ENCODE measurements at places on chromosomes 12 and 14.

GRCh38 chr12:69360348-69360672, 767 bp downstream of the YEATS4 start:
- peak overlapping the region; percentile 62 for H3K4me3 ChIP-seq
- peaks cover 3% of the 10 kb centered on the region for H3K4me1 ChIP-seq
- H3K36me3 ChIP-seq, result no peaks in the 10 kb centered on the region
- no peaks in the 10 kb centered on the region for H3K27me3 ChIP-seq
- no peak overlapping the region for H3K27ac ChIP-seq

- DNase-seq, result peak; percentile 72
- H3K27me3 ChIP-seq, result no peaks in the 10 kb centered on the region
- H3K27ac ChIP-seq, result no peak overlapping the region
- H3K36me3 ChIP-seq, result no peaks in the 10 kb centered on the region
- H3K4me1 ChIP-seq, result no peaks in the 10 kb centered on the region
These were observed 119.4 kb downstream of the CAND1 start for GRCh38 chr12:67388331-67389138.

DNA sequence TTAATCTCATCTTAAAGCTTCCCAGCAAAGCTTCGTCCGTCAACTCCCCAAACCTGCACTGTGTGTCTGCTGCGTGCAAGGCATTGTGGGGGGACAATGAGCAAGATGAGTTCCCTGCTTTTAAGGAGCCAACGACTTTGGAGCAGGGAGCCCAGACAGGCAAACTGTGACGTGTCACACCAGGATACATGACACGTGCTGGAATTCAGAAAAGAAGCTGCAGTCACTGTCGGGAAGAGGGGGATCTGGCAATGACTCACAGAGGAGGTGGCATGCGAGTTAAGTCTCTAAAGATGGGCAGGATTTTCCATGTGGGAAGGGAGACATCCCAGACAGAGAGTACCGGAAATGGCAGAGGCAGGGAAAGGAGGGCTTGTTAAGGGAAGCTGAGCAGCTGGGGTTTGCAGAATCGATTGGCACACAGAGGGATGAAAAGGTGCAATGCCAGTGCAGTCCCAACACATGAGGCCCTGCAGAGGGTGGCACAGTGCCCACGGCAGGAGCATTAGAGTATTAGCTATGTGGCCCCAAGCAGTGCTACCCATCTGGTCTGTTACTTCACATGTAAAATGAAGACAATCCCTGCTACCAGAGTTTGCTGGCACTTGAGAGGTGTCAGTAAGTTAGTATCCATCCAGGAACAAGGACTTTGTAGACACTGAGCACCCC, 52.9 kb downstream of the SETD3 start:
- no peaks in the 10 kb centered on the region for H3K27me3 ChIP-seq
- peak; percentile 76 for DNase-seq
- no peak overlapping the region for H3K27ac ChIP-seq
- peaks cover 11% of the 10 kb centered on the region for H3K4me1 ChIP-seq
- no peaks in the 10 kb centered on the region for H3K36me3 ChIP-seq

DNA sequence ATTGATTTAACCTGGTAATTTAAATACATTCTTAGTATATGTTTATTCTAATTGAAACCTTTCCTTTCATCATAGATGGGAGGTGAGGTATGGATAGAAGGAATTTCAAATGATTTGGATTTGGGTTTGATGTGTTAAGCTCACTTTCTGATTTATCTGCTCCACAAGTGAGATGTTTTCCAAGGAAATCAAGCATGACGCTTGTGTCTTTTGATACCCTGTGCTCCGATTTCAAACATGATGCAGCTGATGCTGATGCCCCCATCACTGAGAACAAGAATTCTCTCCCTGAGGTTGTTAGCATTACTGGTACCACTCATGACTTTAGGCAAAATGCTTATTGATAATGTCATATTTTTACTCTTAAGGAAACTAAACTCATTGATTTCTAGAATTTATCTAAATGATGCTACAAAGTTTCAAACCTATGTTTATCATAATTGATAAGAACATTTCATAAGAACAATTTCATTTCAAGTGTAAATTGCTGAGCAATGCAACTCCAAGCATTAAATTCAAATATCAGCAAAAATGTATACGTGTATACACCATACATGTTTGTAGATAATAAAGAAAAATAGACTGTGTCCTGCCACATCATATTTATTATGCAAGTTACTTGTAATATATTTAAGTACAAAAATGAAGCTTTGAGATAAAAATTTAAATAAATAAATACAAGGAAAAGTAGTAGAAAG, 75.5 kb upstream of the LRIG3 start:
- no peaks in the 10 kb centered on the region for H3K4me1 ChIP-seq
- no peaks in the 10 kb centered on the region for H3K36me3 ChIP-seq
- H3K27ac ChIP-seq, result no peak overlapping the region
- H3K27me3 ChIP-seq, result no peaks in the 10 kb centered on the region

GRCh38 chr14:53062856-53063255, 90.3 kb downstream of the DDHD1 start:
- no peaks in the 10 kb centered on the region for H3K27me3 ChIP-seq
- H3K27ac ChIP-seq, result no peak overlapping the region
- H3K36me3 ChIP-seq, result no peaks in the 10 kb centered on the region
- H3K4me3 ChIP-seq, result no peak overlapping the region

DNA sequence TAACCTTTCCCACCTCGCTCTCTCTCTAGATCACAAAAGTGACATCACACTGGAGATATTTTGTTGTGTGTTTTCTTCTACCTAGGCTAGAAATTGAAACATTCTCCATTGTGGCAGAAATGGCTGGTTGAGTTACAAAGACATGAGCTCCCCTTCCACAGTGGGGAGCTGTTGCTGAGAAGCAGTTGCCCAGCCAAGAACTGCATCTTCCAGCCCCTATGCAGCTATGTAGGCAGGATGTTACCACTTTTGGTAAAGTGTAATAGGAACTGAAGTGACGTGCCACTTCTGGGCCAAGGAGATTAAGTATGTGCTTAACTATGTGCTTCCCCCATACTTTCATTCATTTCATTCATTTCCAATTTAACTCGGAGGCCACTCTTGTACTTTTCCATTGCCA, 138.7 kb upstream of the E2F7 start:
- no peaks in the 10 kb centered on the region for H3K27me3 ChIP-seq
- H3K4me3 ChIP-seq, result no peak overlapping the region
- no peak overlapping the region for H3K27ac ChIP-seq
- no peaks in the 10 kb centered on the region for H3K36me3 ChIP-seq
- no peaks in the 10 kb centered on the region for H3K4me1 ChIP-seq

DNA sequence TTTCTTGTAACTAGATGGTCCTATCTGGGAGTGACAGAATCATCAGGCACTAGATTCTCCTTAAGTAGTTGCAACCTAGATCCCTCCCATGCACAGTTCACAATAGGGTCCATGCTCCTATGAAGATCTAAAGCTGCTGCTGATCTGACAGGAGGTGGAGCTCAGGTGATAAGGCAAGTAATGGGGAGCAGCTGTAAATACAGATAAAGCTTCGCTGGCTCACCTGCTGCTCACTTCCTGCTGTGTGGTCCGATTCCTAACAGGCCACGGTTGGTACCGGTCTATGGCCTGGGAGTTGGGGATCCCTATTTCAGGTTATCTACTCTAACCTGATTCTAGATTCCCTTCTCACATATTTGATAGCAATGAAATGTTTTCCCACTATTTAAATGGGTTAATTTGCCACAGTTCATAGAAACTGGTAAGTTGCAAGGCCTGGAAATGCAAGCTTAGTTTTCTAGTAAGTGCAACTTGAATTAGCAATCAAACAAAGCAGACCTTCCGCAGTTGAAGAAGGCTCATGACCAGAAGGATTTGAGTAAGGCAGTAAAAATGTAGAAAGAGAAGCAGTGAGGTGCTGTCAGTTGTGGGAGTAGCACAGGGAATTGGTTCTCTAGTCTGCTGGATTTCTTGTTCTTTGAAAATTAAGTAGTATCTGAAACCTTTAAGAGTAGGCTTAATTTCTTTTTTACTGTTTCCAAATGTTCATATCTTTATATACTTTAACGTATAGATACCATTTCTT, 332.3 kb downstream of the EGLN3 start:
- peak; percentile 40 for DNase-seq
- no peak overlapping the region for H3K27ac ChIP-seq
- H3K4me3 ChIP-seq, result no peak overlapping the region
- H3K4me1 ChIP-seq, result peaks cover 3% of the 10 kb centered on the region

DNA sequence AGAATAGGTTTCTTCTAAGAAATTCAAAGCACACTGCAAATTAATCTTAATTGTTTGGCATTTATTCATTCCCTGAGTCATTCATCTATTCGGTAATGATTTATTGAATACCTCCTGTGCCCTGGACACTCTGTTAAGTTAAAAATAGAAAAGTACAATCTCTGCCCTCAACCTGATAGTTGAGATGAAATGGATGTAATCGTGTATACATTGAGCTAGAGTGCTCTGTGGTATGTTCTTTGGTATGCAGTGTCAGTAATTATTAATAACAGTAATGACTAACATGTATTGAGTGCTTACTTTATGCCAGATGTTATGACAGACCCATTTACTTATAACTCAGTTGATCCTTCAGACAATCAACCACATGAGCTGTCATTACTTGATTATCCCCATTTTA, 47.6 kb downstream of the UTP20 start:
- peaks cover 3% of the 10 kb centered on the region for H3K36me3 ChIP-seq
- no peak overlapping the region for H3K4me3 ChIP-seq
- no peaks in the 10 kb centered on the region for H3K27me3 ChIP-seq

GRCh38 chr12:32742133-32742532, 13.6 kb downstream of the YARS2 start:
- H3K36me3 ChIP-seq, result peaks cover 3% of the 10 kb centered on the region
- H3K27ac ChIP-seq, result no peak overlapping the region
- no peaks in the 10 kb centered on the region for H3K27me3 ChIP-seq
- H3K4me3 ChIP-seq, result no peak overlapping the region

- no peak overlapping the region for H3K27ac ChIP-seq
- H3K36me3 ChIP-seq, result no peaks in the 10 kb centered on the region
- no peak overlapping the region for H3K4me3 ChIP-seq
- no peaks in the 10 kb centered on the region for H3K4me1 ChIP-seq
These were observed 29.2 kb downstream of the PRMT8 start for GRCh38 chr12:3520168-3520567.

GRCh38 chr14:39423793-39424192, 8.4 kb downstream of the FBXO33 start:
- H3K4me1 ChIP-seq, result no peaks in the 10 kb centered on the region
- H3K4me3 ChIP-seq, result no peak overlapping the region
- DNase-seq, result no peak
- H3K27ac ChIP-seq, result no peak overlapping the region

- no peaks in the 10 kb centered on the region for H3K36me3 ChIP-seq
- no peak for DNase-seq
- no peak overlapping the region for H3K27ac ChIP-seq
- H3K4me3 ChIP-seq, result no peak overlapping the region
- H3K4me1 ChIP-seq, result no peaks in the 10 kb centered on the region
- no peaks in the 10 kb centered on the region for H3K27me3 ChIP-seq
These were observed 132.8 kb downstream of the DACT1 start for GRCh38 chr14:58770491-58770982.

GRCh38 chr14:67768219-67768618, 48.2 kb downstream of the ZFYVE26 start:
- no peaks in the 10 kb centered on the region for H3K4me1 ChIP-seq
- H3K27ac ChIP-seq, result no peak overlapping the region
- H3K27me3 ChIP-seq, result no peaks in the 10 kb centered on the region
- H3K36me3 ChIP-seq, result peaks cover 11% of the 10 kb centered on the region
- H3K4me3 ChIP-seq, result no peak overlapping the region

Measured in mesendoderm (in vitro differentiated cells).